ENCODE measurements at places on chromosomes 2 and 18. TPM values are rescaled to one million over a fixed set of nuclear protein-coding genes. Genes with fewer than 3 reads are reported as not detected.

- H3K36me3 ChIP-seq = no peaks in the 10 kb centered on the region
- no peak overlapping the region for H3K4me3 ChIP-seq
- DNase-seq = no peak
- no peaks in the 10 kb centered on the region for H3K4me1 ChIP-seq
- no peaks in the 10 kb centered on the region for H3K27me3 ChIP-seq
Observed at GRCh38 chr2:209663656-209664055, 108.0 kb upstream of the UNC80 start.

DNA sequence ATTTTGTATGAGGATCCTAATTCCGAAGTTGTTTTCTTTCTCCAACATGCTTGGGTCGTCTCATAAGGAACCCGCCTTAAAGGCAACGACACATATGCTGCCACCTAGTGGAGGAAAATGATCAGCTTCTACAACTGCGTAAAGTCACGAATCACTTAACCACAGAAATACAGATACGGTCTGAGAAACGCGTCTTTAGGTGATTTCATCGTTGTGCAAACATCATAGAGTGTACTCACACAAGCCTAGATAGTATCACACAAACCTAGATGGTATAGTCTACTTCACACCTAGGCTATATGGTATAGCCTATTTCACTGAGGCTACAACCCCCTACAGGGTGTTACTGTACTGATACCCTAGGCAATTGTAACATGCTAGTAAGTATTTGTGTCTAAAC lies 13.1 kb downstream of the GNLY start:
- no peak overlapping the region for H3K27ac ChIP-seq
- DNase-seq = no peak
- peaks cover 15% of the 10 kb centered on the region for H3K4me1 ChIP-seq
- H3K36me3 ChIP-seq = no peaks in the 10 kb centered on the region
- H3K27me3 ChIP-seq = no peaks in the 10 kb centered on the region
- no peak overlapping the region for H3K4me3 ChIP-seq

DNA sequence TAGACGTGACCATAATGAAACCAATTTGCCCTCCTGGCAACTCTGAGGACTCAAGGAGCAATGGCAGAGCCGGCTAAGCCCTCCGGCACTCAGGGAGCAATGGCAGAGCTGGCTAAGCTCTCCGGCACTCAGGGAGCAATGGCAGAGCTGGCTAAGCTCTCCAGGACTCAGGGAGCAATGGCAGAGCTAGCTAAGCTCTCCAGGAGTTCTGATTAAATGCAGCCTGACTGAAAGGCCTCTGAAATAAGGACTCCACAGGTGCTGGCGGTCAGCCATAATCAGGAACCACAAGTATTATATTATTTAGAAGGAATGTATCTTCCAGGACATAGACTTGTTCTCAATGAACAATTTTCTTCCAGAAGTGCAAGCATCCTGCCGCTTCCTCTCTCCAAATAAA lies 65.2 kb downstream of the C2orf76 start:
- no peaks in the 10 kb centered on the region for H3K27me3 ChIP-seq
- no peak overlapping the region for H3K4me3 ChIP-seq
- no peaks in the 10 kb centered on the region for H3K4me1 ChIP-seq

The CRYGD gene
- total RNA-seq = not detected

The TMEM247 gene
- not detected for total RNA-seq

The COL6A3 gene
- 62.6 TPM for total RNA-seq

The C2orf78 gene
- total RNA-seq = not detected
